ENCODE measurements at places on chromosomes 2 and 18.

DNA sequence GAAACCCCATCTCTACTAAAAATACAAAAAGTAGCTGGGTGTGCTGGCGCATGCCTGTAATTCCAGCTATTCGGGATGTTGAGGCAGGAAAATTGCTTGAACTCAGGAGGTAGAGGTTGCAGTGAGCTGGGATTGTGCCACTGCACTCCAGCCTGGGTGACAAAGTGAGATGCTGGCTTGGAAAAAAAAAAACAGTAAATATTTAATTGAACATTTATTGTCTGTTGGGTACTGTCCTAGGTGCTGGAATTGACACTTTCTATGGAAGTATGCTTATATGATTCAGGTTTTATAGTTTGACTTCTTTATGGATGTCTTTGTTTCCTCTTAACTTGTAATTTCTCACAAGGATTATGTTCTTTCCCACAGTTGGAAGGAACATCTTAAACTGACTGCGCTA lies 633.1 kb upstream of the SETBP1 start:
- DNase-seq, result no peak

- DNase-seq, result no peak
Measured at GRCh38 chr18:36130039-36130831, 536 bp downstream of the ELP2 start.

DNA sequence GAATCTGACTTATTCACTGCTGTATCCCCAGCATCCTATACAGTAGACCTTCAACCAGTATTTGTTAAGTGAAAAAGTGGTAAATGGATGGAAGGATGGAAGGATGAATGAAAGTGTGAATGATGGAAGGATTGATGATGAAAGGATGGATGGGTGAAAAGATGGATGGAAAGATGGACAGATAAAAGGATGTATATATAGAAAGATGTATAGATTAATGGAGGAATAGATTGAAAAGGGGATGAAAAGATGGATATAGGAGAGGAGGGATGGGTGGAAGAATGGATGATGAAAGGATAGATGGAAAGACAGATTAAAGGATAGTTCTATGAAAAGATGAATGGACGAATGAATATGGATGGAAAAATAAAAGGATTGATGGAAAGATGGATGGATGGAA lies 50.0 kb downstream of the PSD4 start:
- no peak for DNase-seq

DNA sequence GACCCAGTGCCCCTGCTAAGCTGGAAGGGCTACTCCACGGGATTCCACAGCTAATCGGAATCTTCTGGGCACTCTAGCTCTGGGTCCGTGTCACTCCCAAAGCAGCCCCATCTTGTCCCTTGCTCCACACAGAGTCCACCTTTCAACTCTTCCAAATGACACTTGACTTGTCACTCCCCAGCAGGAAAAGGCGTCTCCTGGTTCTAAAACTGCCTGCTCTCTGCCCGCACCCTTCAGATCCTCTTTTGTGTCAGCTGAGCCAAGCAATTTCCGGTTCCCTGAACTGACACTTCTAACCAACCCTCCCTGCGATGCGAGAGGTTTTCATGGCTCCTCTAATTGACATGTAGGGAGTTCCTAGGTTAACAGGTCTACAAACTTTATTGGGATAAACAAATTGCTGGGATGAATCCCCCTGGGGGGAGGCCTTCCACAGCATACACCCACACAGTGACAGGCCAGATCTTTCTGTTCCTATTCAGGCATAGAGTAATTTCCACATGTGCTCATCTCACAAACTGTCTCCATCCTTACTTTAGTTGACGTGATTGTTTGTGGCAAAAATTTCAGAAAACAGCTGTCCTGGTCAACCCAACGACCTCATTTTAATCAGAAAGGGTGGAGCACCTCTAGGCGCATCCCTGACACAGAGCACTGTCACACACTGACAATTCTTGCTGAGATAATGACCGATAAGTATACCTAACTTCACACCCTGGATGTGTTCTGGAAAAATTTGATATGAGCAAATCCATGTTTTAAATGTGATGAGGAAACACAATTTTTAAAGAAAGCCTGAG lies 104.9 kb downstream of the RBMS1 start:
- DNase-seq, result no peak
